ENCODE measurements at places on chromosomes 7 and 10.

GRCh38 chr10:65943451-65943850 lies 982.4 kb upstream of the LRRTM3 start:
- no peak for DNase-seq

DNA sequence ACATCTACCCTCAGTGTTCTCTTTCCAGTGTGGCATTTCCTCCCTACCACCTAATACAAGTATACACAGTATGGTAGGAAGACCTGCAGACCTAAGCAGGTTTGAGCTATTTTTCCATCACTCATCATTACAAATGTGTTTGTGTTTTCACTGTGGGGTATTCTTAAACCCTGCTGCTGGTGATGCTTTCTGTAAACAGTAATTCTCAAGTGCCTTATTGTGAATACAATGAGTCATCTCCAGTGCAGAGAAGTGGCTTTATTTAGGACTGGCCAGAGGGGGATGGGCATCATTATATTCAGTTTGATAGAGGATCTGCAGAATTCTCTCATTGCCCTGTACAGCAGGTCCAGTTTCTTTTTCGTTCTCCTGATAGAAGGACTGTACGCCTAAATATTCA lies 63.7 kb downstream of the GRM8 start:
- no peak for DNase-seq

- DNase-seq: no peak
Observed at GRCh38 chr7:97011536-97012364, 6.4 kb downstream of the DLX6 start.

DNA sequence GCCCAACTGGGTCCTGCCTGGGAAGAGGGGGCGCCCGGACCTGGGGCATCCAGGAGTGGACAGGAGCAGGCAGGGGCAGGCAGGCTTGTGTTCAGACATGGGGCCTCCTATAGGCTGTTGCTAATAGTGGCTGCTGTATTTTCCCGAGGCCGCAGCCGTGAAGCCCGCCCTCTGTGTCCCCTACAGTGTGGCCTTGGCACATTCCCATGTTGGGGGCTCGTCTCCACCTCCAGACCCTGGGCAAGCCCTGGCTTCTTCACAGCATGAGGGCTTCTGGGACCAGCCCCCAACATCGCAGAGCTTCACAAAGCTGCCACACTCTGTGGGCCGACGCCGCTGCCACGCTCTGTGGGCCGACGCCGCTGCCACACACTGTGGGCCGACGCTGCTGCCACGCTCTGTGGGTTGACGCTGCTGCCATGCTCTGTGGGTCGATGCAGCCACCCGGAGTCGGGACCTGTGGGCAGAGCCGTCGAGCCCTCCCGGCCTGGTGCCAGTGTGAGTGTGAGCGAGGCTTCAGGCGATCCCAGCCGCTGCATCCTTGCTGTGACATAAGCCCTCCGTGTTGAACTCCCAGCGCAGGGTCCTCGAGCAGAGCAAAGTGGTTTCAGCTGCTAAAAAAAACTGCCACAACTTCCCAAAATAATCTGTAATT lies 109.0 kb downstream of the INPP5A start:
- DNase-seq: no peak

DNA sequence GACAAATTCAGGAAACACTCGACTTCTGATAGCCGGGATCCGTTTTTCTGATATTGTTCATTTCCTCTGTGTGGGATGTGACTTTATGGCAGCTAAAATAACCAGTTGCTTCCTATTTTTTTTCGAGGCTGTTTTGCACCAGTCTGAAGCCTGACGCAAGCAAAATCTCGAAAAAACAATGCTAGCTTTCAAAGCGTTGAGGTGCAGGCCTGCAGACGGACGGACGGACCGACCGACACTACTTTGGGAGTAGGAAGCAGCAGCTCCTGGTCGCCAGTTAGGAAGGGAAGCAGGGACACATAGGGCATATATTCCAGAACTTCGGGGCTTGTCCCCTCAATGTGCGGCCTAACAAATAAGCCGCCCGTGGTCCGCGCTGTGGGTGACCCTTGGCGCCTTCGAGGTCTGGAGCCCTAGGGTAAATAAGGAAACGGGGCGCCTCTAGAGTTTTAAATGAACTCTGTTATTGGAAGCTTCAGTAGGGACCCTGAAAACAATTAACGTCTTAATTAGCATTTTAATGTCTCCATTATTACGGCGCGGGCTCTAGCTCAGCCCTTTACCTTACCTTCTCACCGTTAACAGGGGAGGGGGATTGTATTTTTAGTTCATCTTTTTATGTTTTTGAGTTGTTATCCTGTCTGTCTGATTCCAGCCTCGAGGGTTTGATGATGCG lies 1.3 kb downstream of the HHEX start:
- DNase-seq: no peak

DNA sequence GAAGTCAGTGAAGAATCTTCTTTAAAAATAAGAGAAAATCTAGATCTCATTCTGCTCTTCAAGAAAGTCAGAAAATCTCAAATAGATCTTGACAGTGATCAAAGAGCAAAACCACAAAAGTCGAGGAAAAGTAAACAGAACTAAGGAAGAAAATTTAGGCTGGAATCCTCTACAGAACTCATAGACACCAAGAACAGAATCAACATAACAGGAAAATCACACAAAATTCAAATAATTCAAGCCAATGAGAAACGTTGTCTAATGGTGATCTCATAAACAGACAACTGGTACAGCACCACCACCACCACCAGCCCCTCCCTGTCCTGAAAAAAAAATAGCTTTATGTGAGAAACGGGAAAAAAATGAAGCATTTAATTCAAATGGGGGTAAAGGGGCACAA lies 6.9 kb downstream of the ITGB1 start:
- no peak for DNase-seq

DNA sequence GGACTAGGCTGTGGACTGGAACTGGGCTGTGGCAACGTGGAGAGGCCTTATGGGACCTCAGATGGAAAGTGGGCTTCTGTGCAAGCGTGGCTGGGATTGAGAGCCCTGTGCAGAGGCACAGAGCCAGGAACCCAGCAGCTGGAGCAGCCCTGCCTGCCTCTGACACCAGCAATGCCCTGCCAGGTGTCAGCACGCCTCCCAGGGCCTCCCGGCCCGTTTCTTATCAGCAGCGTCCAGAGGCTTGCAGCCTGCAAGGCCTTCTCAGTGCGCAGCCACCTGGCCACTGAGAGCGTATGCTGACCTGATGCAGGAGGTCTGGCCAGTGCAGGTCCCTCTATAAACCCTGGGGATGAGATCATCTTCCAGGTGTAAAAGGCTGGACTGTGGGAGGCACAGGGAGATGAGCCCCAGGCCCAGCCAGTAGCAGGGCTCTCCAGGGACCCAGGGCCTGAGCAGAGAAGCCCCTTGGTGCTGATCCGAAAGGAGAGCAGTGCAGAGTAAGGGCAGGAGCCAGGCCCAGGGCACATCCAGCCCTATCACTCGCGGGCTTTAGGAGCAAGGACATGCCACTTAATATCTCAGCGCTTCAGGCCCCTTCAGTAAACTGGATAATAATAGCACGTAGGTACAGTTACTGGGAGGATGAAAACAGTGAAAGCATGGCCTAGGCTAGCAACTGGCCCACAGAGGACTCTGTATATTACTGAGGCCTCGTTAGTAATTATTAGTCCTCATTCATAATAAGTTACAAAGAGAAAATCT lies 38.8 kb upstream of the ANTXRL start:
- DNase-seq: peak; percentile 22

DNA sequence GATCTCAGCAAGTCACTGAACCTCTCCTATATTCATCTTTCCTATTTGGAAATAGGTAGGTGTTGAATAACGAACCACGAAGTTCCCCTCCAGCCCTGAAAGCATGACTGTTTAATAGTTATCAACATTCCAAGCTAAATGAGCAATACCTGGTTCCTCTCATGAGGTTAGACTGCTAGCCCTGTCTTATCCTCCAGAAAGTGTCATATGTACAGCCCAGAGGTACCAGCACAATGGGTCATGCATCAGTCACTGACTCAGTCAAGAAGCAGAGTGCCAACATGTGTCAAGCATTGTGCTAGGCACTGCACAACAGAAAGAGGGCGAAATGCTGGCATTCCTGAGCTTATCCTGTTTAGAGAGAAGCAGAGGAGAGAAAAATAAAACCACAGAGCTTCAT lies 70.0 kb downstream of the AMPH start:
- DNase-seq: no peak

- DNase-seq: peak; percentile 73
Observed at GRCh38 chr10:61284222-61284890, 168.8 kb downstream of the TMEM26 start.

- no peak for DNase-seq
Observed at GRCh38 chr10:44682507-44682906, 228.6 kb upstream of the TMEM72 start.

All from muscle of arm (tissue), 14 donors.